ENCODE measurements at places on chromosomes 1 and 21.

GRCh38 chr1:193358419-193358818, 172.0 kb upstream of the B3GALT2 start:
- no peak for DNase-seq

DNA sequence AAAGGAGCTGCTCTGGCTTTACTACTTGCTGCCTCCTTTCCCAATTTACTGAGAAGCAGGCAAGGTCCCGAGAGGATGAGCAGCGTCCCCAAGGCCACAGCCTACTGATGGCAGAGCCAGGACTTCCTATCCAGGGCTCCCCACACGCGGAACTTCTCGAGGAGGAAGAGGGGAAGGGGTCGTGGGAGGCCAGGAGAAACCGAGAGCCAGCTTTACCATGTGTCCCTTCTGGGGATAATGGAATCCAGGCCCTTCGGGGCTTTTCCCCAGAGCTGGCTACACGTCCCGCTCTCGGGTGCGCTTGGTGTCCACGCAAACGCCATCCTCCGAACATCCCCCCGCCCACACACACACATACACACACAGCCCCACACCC, 4.3 kb upstream of the CCN1 start:
- no peak for DNase-seq

DNA sequence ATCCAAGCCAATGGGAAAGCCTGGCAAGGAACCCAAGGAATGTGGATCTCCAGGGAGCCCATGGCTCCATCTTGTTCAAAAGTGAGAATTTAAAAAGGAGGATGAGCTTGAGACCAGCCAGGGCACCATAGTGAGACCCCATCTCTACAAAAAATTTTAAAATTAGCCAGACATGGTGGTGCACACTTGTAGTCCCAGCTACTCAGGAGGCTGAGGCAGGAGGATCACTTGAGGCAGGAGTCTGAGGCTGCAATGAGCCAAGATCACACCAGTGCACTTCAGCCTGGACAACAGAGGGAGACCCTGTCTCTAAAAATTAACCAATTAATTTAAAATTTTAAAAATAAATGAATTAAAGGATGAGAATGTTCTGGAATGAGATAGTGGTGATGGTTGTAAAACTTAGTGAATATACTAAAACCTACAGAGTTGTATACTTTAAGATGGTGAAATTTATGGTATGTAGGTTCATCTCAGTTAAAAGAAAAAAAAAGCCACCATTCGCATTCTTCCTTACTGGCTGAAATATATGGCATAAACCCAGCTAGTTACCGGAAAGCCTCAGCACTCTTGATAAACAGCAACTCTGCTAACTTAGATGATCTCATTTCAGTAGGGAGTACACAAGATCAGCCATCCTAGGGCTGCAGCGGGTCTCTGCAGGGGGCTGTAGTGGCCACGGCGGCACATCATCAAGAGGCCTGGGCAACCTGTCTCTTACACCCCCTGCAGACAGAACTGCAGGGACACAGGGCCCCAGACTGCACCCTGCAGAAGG, 48.3 kb upstream of the H6PD start:
- DNase-seq = no peak

GRCh38 chr21:26137379-26138060, 33.0 kb downstream of the APP start:
- no peak for DNase-seq

- no peak for DNase-seq
These were observed 13.8 kb downstream of the RGS5 start for GRCh38 chr1:163188947-163189346.

- no peak for DNase-seq
These were observed 4.8 kb upstream of the COX20 start for GRCh38 chr1:244830639-244831038.

GRCh38 chr1:160486453-160486852, 36.6 kb downstream of the SLAMF6 start:
- no peak for DNase-seq

GRCh38 chr1:80759354-80759753, 1041.4 kb upstream of the ADGRL2 start:
- no peak for DNase-seq

DNA sequence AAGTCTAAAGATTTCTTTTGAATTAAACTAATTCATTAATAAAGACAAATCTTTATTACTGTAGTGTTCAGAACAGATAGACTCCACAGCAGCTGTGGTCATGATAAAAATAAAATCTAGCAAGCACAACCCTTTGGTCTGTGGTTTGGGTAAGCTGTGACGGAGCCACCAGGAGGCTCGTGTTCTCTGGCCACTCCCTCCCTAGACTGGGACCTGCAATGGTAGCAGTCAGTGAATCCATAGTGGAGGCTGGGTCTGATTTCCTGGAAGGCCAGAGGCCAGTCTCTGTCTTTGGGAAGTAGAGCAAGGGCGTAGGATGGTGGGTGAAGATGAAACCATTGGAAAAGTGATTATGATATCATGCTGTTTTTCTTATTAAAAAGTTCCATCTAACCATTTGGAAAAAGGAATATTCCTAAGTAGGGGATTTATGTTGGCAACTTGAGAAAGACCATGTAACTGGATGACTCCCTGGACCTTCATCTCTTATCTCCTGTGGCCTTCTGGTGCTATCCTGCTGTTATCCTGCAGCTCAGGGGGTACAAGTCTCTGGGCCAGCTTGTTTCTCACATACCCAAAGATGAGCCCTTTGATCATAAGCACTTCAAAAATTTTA, 39.0 kb downstream of the TENT5C start:
- DNase-seq = no peak

- DNase-seq = no peak
These were observed 85.2 kb upstream of the ACTL8 start for GRCh38 chr1:17669866-17670451.

DNA sequence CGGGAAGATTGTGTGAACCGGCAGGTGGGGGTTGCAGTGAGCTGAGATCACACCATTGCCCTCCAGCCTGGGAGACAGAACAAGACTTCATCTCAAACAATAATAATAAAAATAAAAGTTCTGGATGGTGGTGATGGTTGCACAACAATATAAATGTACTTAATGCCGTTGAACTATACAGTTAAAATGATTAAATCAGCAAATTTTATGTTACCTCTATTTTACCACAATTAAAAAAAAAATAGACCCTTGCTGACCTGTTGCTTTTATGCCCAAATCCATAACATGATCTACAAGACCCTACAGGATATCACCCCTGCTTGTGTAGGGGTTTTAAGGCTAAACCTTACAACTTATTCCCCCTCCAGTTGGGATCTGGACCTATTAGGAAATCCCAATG, 11.8 kb upstream of the PDIK1L start:
- no peak for DNase-seq

GRCh38 chr1:163320891-163321290, 863 bp upstream of the NUF2 start:
- no peak for DNase-seq

DNA sequence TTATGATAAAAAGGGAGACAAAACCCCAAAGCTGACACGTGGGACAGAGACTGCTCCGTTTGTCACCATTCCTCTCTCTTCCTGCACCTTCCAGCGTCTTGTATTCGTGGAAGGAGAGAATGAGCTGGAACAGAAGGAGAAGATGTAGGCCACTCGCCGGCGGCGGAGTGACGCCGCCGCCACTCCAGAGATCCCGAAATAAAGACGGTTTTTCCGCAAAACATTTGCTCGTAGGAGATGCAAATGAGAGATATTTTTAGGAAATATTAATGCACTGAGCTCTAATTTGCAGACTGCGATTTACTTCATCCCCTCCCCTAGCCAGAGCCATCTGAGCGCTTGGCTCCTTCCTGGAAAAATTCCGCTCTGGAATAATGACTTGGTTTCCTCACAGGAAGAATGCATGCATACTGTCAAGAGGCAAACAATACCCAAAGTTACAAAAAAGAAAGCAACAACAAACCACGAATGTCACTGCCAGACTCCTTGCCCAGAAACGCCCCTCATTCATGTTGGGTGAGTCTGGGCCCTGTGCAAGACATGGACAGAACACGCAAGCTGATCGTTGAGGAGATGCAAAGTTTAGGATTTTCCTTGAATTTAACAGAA, 18.0 kb upstream of the ADARB1 start:
- DNase-seq = no peak

GRCh38 chr1:11960715-11961114, 19.5 kb upstream of the MFN2 start:
- no peak for DNase-seq

DNA sequence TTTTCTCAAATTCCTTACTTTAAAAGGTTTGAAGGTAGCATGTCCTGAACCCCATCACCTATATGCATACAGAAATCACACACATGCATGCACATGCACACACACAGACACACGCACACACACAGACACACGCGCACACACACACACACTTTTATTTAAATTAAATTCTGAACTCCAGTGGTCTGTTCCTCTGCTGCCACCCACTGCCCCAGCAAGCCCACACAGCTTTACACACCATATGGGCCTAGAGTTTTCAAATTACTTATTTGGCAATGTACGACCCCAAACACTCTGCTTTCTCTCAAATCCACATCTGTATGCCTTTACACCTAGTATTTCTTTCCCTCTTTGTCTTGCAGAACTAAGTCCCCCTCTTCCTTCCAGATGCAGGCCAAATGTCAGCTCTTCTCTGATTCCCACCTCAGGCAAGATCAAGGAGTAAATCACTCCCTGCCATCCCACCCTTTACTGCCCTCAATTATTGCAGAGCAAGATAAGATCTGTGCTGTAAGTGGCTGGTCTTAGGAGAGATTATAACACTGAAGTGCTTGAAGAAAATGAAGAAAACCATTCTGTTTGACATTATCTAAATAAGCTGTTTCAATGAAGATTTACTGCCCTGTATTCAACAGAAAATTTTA, 429.9 kb upstream of the CXADR start:
- no peak for DNase-seq

DNA sequence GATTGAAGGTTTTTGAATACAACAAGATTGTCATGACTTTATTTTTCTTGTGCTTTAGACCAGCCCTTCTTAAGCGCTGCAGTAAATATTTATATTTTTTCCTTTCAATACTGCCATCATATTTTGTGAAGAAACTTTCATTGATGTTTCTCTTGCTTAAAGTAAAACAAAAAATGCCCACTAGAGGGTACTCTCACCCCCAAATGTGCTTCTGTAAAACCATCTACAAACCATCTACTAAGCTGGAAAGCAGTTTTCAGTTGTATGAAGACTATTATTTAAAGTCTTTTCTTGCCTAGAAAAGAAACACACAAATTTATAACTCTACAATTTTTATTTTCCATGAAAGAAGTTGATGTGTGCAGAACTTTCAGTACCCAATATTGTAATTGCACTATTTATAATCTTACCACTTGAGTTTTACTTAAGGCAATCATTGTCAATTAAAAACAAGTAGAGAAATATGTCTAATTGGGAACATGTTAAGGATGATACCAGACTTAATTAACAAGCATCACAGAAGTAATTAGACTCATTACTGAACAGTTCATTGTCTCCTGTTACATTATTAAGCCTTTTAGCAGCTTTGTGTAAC, 10.7 kb downstream of the LEPR start:
- no peak for DNase-seq

- DNase-seq = no peak
These were observed 160.0 kb downstream of the SEC16B start for GRCh38 chr1:177809819-177810218.

DNA sequence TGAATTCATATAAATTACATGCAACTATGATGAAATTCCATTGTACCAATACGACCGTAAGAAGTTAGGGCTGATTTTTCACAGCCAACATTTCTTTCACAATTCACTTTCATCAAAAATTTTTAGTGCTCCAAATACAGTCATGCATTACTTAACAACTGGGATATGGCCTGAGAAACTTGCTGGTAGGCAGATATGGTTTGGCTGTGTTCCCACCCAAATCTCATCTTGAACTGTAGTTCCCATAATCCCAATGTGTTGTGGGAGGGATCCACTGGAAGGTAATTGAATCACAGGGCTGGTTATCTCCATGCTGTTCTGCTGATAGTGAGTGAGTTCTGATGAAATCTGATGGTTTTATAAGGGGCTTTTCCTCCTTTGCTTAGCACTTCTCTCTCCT, 244.4 kb downstream of the AKT3 start:
- DNase-seq = no peak

DNA sequence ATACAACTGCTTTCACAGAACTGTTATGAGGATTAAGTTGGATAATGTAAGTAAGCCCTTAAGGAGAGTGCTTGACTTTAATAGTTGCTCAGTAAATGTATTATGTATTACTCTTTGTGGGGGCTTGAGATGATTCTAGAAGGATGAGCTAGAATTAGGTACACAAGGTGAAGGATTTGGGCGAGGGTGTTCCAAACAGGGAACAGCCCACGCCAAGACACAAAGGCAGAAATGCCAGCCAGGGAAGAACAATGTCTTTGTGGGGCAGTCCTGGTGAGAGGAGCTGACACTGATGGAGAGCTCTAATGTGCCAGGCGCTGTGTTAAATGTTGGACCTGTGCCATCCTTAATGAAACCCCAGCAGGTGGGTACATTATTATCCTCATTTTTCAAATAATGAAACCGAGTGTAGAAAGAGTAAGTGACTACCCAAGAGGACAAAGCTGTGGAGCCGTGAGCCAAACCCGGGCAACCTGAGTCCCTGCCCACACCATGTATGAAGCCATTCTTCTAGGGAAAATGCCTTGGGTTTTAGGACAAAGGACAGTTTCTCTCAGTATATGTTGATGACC, 362.4 kb downstream of the HHAT start:
- no peak for DNase-seq

DNA sequence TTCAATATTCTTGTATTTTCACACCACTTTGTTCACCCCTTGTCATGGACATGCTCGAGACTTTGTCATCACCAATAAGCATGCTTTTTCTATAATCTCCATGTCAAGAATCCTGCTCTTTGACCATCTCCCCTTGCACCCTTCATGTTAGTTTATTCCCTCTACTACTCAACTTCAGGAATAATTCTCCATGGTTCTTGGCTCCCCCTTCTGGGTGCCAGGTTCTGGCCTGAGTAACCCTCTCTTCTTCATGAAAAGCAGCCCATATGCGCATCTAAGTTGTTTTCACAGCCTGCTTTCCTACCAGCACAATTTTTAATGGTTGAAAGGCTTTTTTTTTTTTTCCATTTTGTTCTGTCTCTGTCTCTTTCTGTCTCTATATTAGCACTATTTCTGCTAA, 160.7 kb downstream of the LEPR start:
- DNase-seq = no peak

- DNase-seq = no peak
These were observed 463.3 kb upstream of the BRINP3 start for GRCh38 chr1:190940951-190941350.

GRCh38 chr1:235050911-235051360, 77.7 kb downstream of the TOMM20 start:
- no peak for DNase-seq

- no peak for DNase-seq
These were observed 34.1 kb downstream of the TP53BP2 start for GRCh38 chr1:223811634-223812101.

GRCh38 chr1:15820478-15820877, 13.0 kb upstream of the UQCRHL start:
- no peak for DNase-seq

DNA sequence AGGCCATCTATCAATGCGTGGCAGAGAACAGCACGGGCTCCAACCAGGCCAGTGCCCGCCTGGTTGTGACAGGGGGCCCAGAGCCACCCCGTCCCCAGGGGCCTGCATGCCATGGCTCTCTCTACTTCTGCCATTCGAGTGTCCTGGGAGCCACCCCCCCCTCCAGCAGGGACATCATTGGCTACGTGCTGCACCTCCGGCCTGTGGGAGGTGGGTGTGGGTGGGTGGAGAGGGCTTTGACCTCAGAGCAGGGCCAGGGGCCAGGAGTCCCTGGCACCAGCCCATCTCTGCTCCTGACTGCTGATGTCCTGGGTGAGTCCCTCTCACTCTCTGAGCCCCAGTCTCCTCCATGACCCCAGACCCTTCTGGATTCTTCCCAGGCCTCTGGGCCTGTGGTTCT, 25.3 kb downstream of the SLC27A3 start:
- no peak for DNase-seq

GRCh38 chr1:187306710-187307415, 478.1 kb downstream of the PLA2G4A start:
- DNase-seq = no peak
